SJCRH30 (cell line): ENCODE measurements at places on chromosomes 6 and 20.

- no peaks in the 10 kb centered on the region for H3K4me1 ChIP-seq
- no peak for DNase-seq
These were observed 394.9 kb downstream of the MAFB start for GRCh38 chr20:40294175-40294574.

DNA sequence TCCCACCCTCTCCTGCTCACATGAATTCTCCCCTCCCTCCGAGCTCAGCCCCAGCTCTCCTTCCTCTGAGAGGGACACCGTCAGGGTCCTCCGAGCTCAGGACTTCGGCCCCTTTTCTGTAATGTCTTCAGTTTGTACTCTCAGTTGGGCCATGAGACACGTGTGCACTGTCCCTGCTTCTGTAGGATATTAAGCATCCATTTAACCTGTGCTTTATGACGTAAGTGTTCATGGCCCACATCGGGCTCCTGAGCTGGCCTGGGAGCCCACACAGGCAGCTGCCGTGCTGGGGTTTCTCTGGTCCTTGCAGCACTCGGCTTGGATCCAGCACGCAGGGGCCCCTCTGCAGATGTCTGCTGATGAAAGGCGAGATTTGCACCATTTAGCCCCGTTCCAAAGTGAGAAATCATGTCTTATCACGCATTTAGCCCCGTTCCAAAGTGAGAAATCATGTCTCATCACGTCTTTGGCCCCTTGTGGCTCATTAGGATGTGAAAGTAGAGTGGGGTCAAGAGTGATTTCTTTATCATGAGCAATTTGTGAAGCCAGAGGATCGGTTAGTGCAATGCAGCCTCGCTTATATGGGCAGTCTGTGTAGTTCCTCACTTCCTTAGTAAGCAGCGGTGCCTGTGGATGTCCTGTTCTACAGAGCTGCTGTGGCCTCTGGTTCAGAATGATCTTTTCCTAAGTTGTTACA, 25.3 kb downstream of the DUSP22 start:
- no peak overlapping the region for H3K4me3 ChIP-seq
- no peak for DNase-seq
- H3K36me3 ChIP-seq = no peaks in the 10 kb centered on the region
- H3K27ac ChIP-seq = no peak overlapping the region
- no peaks in the 10 kb centered on the region for H3K27me3 ChIP-seq

- DNase-seq = no peak
- H3K36me3 ChIP-seq = no peaks in the 10 kb centered on the region
- no peak overlapping the region for H3K4me3 ChIP-seq
- H3K27ac ChIP-seq = no peak overlapping the region
- no peaks in the 10 kb centered on the region for H3K4me1 ChIP-seq
These were observed 267.8 kb upstream of the IRAK1BP1 start for GRCh38 chr6:78599526-78599925.

- no peak overlapping the region for H3K27ac ChIP-seq
- H3K27me3 ChIP-seq = no peaks in the 10 kb centered on the region
- H3K4me3 ChIP-seq = no peak overlapping the region
- DNase-seq = no peak
- no peaks in the 10 kb centered on the region for H3K4me1 ChIP-seq
- no peaks in the 10 kb centered on the region for H3K36me3 ChIP-seq
These were observed 320.5 kb upstream of the RSPO3 start for GRCh38 chr6:126797981-126798380.

DNA sequence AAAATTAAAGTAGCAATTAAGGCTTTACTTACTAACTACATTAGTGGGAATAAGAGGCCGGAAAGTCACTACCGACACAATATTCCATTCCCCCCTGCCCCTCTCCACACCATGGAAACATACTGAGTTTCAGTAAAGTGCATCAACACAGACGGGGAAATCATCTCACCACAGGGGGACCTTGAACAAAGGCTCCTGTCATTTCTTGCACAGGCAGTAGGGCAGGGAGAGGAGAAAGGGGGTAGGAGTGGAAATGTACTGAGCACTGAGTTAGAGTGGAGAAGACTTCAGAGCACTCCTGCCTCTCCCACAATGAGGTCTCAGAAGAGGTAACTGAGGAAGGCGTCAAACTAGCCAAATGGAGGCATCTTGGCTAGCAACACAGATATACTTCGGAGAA, 1426.9 kb upstream of the EYS start:
- H3K27me3 ChIP-seq = no peaks in the 10 kb centered on the region
- H3K27ac ChIP-seq = no peak overlapping the region
- no peak overlapping the region for H3K4me3 ChIP-seq
- no peaks in the 10 kb centered on the region for H3K4me1 ChIP-seq

GRCh38 chr6:37537548-37537947, 37.9 kb upstream of the CCDC167 start:
- no peak overlapping the region for H3K4me3 ChIP-seq
- H3K27ac ChIP-seq = no peak overlapping the region
- peaks cover 32% of the 10 kb centered on the region for H3K27me3 ChIP-seq

- DNase-seq = no peak
- no peaks in the 10 kb centered on the region for H3K36me3 ChIP-seq
- no peaks in the 10 kb centered on the region for H3K4me1 ChIP-seq
These were observed 7.7 kb downstream of the SHLD1 start for GRCh38 chr20:5757949-5758348.
